ENCODE measurements at places on chromosomes 16 and 17.

- no peak for DNase-seq
Measured at GRCh38 chr16:70614208-70614951, 32.0 kb upstream of the IL34 start.

- no peak for DNase-seq
Measured at GRCh38 chr17:64392300-64392699, 1.6 kb upstream of the PECAM1 start.

- no peak for DNase-seq
Measured at GRCh38 chr16:57873218-57873617, 70.9 kb upstream of the KIFC3 start.

GRCh38 chr16:56641166-56641565, 2.7 kb downstream of the MT1A start:
- no peak for DNase-seq

- no peak for DNase-seq
Measured at GRCh38 chr17:60149691-60150582, at the start of gene CA4. Gene CA4, plus strand, starts transcription at chr17:60149973. Its CDS starts 62 bp downstream, at chr17:60150035.

DNA sequence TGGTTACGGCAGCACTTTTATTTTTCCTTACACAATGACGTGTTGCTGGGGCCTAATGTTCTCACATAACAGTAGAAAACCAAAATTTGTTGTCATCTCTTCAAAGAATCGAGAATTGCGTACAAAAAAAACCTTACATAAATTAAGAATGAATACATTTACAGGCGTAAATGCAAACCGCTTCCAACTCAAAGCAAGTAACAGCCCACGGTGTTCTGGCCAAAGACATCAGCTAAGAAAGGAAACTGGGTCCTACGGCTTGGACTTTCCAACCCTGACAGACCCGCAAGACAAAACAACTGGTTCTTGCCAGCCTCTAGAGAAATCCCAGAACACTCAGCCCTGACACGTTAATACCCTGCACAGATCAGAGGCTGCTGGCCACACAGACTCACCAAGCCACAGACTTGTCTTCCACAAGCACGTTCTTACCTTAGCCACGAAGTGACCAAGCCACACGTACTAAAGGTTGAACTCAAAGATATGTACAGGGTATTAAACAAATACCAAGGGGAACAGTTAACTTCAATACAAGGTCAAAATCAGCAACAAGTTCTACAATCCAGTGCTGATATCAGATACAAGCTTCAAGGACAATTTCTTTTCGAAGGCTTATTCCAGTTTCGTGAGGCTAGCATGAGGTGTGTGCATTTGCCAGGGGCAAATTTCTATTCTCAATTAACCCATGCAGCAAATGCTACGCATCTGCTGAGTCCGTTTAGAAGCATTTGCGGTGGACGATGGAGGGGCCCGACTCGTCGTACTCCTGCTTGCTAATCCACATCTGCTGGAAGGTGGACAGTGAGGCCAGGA, 2.4 kb downstream of the ACTG1 start:
- DNase-seq: no peak

DNA sequence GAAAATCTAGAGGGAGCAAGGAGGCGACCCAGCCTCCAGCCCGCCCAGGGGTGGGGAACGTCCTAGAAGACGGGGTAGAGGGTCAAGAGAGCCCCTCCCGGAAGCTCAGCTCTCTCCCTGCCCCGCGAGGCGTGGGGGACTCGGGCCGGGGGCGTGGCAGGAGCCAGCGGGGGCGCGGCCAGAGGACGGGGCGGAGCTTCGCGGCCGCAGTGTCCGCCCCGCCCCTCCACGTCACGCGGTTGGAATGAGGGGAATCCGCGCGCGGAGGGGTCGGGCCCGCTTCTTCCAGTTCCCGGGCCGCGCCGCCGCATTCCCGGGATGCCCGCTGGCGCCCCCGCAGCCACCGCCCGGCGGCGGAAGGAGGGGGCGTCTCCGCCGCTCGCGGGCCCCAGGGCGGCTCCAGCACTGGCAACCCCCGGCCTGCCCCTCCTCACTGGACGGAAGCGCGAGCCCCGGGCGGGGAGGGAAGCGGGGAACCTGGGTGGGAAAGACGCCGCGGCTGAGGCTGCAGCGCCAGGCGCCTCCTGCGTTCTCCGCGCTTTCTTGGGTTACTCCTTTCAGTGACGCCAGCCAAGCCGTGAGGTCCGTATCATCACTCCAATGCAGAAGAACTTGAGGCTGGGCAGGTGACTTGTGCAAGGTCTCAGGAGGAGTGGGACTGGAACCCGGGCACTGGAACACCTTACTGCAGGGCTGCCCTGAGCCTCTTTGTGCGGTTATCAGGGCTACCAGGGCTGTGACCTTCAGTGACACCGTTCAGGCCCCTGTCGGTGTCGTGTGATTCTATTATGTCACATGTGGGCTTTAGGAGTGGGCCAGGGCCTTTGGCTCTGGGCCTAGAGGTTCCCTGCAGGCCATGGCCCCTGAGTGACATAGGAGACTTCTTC, 4.3 kb downstream of the MYO1C start:
- peak; percentile 66 for DNase-seq

DNA sequence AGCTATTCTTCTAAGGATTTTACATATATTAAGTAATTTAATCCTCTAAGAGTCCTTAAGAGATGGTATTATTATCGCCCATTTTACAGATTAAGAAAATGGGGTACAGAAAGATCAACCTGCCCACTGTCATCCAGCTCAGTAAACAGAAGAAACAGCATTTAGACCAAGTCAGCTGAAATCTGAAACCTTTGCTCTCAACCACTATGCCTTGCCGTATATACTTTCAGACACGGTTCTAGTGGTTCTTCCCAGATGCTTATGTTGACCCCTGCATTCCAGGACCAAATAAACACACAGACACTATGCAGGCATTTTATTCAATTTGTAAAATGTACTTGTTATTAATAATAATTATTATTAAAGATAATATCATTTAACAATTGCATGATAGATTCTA, 854.8 kb downstream of the KCNJ2 start:
- DNase-seq: no peak

DNA sequence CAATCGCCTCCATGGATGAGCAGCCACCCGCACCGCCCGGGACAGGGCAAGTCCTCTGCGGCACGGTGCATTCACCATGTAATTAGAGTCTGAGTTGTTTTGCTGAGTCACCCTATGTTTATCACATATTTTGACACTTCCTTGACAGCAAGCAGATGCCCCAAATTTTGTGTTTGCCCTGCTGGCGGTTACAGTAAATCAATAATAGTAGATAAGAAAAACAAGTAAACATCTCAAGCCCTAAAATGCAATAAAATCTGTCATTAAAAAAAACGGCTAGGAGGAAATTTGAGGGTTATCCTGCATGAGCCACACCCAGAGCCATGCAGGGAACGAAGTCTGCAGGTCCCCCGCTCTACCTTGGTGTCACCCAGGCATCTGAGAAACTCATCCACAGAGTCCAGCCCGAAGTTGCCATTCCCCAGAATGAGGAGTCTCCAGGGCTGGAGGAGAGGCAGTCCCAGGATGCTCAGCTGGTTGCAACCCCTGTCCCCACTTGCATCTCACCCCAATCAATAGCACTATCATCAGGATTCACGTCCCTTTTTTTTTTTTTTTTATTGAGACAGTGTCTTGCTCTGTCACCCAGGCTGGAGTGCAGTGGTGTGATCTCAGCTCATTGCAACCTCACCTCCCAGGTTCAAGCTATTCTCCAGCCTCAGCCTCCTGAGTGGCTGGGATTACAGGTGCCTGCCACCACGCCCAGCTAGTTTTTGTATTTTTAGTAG, 16.5 kb upstream of the ST6GALNAC1 start:
- DNase-seq: no peak

GRCh38 chr16:85912211-85912974, 13.4 kb downstream of the IRF8 start:
- DNase-seq: no peak

DNA sequence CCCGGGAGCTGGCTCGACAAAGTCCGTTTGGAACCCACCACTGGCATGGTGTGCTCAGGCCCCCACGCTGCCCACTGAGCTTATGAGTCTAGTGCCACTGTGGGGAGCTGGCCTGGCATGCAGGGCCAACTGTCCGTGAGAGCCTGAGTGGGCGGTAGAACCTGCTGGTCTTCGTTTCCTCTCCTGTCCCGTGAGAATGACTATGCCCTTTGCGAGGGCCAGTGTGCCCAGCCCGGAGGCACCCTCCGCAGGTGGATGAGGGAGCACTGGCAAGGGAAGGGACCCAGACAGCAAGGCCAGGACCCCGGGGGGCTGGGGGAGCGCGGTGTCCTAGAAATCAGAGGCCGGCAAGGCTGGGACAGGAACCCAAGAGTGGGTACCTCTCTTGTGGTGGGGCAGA, 3.2 kb downstream of the BAIAP3 start:
- DNase-seq: no peak

- peak; percentile 8 for DNase-seq
Measured at GRCh38 chr16:57263541-57264351, 18.7 kb downstream of the ARL2BP start.
